Right forelimb (tissue), 1 donor: ENCODE measurements at places on chromosomes 7 and 10.

GRCh38 chr10:86649471-86650150 lies 4.7 kb upstream of the OPN4 start:
- DNase-seq = peak; percentile 42

- DNase-seq = no peak
Observed at GRCh38 chr10:61189912-61190311, 245.9 kb upstream of the RHOBTB1 start.

DNA sequence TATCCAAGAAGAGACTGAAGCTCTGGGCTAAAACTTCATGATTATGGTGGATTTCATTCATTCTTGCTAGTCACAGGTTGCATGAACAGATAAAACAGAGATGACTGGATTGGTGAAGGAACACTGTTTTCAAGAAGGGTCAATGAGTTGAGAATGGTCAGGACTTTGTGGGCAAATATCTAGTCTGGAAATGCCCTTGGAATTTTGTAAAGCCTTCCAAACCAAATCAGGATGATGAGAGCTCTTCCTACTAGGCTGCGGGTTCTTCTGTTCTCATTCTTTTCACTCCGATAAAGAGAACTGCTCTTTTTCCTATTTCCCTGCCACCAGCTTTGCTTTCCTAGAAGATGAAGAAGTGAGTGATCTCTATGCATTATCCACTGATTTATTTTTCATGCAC lies 171.4 kb downstream of the ARID5B start:
- DNase-seq = no peak

- DNase-seq = no peak
Observed at GRCh38 chr10:23558361-23558799, 119.5 kb downstream of the OTUD1 start.

- DNase-seq = no peak
Observed at GRCh38 chr10:103691723-103692435, 163.5 kb downstream of the SH3PXD2A start.

DNA sequence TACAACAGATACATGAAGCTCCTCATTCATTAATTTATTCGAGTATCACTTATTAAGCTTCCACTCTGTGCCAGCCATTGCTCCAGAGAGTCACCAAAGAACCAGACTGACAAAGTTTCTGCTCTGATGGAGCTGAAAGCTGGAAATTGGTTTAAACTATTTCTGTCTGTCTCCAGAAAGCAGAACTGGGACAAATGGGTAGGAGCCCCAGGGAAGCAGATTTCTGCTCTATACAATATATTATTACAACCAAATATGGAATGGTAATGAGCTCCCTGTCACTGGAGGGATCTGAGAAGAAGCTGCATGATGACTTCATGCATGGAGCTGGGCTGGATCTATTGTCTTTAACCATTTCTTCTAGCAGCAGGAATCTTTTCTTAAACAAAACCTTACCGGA lies 165.4 kb upstream of the ADO start:
- no peak for DNase-seq
